Cardiac septum (tissue), 1 donor: ENCODE measurements at places on chromosomes 11 and 22.

GRCh38 chr11:9046481-9046880 lies 42.7 kb upstream of the NRIP3 start:
- no peak for DNase-seq

DNA sequence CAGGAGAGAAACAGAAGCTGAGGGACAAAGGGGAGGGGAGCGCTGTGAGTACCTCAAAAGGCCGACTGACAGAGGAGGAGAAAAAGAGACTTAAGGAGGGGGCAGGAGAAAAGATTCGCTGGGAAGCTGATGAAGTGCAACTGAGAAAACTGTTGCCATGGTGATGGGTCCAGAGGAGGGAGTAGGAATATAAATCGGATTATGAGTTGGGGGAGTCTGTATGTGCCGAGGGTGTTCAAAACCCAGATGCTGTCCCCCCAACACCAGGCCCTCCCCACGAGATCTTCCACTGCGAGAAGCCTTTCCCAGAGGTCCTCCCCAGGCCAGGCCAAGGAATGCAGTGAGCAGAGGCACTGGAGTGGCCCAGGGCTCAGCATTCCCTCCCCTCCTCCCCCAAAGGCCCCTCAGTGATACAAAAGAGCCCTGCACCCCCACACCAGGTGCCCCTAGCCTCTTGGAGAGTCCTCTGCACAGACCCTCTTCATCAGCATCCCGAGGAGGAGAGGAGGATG lies 13.7 kb upstream of the BCL9L start:
- no peak for DNase-seq

- no peak for DNase-seq
These were observed 22.3 kb downstream of the TMEM123 start for GRCh38 chr11:102430158-102430836.

- no peak for DNase-seq
These were observed 44.4 kb downstream of the INSC start for GRCh38 chr11:15159085-15159484.

DNA sequence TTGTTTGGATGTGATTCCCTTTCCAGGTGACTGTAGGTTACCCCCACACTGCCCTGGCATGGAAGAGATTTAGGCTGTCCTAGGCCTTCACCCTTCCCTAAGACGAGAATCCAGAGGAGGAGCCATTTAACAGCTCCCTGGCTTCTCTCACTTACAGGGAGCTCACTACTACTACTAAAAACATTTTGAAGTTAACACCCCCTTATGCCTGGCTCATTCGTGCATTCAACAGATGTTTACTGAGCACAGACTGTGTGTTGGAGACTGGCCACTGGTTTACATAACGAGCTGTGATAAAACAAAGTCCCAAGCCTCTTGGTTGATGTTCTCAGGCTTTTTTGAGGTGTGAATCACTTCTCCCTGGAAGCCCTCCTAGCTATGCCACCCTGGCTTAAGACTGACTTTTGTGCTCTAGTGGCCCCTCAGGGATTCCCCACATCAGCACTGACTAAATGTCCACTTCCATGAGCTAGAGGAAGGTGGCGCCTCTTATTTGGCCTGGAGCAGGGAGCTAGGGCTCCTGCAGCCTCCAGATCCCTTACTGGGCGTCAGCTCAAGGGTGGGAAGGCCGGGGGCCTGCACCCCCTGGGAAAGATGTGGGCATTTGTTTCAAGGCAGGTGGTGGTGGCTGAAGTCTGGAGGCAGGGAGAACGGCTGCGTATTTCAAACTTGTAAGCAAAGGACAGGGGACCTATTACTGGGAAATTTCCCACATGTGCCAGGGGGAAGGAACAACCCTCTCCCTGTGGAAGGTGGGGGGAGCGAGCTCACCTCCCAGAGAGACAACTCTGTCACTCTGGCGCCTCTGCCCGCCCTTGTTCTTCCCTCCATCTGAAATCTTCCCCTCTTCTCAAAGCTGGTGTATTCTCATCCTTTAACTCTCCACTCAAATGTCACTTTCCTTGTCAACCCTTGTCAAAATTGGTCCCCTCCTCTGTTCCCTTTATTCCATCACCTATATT lies 19.4 kb upstream of the MALAT1 start:
- DNase-seq, result no peak
